IPS DF 19.7 (cell line): ENCODE measurements at places on chromosomes 5 and 9.

GRCh38 chr9:19876569-19877316 is 87.9 kb upstream of the SLC24A2 start:
- DNase-seq = no peak

GRCh38 chr5:81164476-81164875 is 68.6 kb upstream of the CKMT2 start:
- no peak for DNase-seq

DNA sequence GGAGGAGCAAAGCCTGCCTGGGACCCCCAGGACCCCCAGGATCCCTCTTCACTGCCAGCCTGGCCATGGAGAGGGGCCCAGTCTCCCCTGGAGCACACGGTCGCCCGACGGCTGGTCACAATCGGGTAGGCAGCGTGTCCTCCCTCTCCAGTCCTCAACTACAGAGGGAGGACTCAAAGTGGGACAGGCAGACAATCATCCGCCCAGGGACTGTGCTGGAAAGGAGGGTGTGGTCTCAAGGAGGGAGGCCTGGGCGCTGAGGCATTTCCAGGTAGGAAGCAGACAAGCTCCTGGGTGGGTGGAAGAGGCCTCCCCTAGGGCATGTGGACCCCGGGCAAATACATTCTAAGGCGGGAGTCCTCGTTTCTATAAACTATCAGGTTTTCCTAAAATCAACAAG is 93.2 kb upstream of the ADAMTS2 start:
- DNase-seq = no peak

DNA sequence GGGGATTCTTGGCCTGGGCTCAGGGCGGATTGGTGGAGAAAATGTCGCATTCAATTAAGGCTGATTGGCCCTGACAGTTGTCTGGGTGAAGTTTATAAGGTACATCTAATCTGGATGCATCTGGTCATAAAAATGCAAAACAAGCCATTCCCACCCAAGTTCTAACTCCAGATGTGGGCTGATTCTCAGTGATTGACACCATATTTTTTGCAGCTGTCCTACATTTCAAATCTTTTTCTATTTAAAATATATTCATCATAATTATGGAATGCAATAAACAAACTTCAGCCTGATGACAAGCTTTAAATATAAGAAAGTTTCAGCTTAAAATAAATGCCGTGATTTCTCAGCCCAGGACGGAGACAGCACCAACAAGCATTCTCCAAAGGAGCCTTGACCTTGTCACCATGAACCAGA is 146.4 kb upstream of the SMIM23 start:
- no peak for DNase-seq

DNA sequence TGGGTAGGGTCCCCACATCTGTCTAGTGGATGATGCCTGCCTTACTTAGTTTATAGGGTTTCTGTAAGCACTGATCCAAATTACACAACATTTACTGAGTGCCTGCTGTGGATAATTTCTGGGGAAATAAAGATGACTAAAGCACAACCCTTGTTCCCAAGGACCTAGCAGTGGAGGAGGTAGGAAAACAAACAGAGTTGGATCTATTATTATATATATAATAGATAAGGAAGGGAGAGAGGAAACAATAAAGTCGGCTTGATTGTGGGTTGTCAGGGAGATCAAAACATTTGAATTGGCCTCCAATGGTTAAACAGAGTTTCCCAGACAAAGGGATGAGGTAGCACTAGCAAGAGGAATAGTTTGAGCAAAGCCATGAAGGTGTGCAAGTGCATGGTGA is 14.0 kb downstream of the IL33 start:
- no peak for DNase-seq

GRCh38 chr5:113195251-113195650 is 218.7 kb downstream of the DCP2 start:
- DNase-seq = no peak
